Tibial artery (tissue), 4 donors: ENCODE measurements at places on chromosomes 6 and 20.

DNA sequence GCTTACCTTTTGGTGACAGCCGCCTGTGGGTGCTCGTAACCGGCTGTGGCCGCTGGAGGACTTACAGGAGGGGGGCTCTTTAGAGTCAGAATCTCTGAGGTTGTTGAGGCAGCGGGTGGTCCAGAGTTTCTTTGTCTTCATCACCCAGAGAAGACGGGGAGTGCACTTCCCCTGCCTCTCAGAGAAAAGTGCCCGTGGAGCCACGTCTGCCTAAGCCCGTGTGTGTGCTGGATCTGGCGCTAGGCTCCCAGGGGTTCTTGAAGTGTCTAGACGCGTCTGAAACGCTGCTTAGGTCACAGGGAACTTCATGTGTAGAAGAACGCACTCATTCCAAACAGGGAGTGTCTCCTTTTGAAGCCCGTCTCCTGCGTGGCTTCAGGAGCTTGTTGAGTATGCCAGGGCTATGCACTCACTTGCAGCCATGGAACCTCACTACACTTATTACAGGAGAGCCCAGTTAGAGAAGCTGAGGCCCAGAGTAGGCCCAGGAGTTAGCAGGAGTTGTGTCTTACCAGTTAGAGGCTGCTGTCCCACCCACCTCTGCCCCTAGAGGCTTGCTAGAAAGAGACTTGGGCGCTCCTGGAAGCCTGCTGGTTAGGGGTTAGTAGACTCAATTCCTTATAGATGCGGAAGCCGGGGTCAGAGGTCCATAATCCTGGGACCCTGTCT is 1.3 kb downstream of the LSM14B start:
- peaks cover 43% of the 10 kb centered on the region for H3K36me3 ChIP-seq
- H3K4me1 ChIP-seq, result peaks cover 39% of the 10 kb centered on the region
- no peaks in the 10 kb centered on the region for H3K27me3 ChIP-seq
- DNase-seq, result no peak
- H3K4me3 ChIP-seq, result peak overlapping the region; percentile 86

GRCh38 chr6:156593127-156593526 is 184.1 kb upstream of the ARID1B start:
- H3K4me1 ChIP-seq, result no peaks in the 10 kb centered on the region
- no peak for DNase-seq
- H3K36me3 ChIP-seq, result no peaks in the 10 kb centered on the region
- H3K27me3 ChIP-seq, result no peaks in the 10 kb centered on the region
- no peak overlapping the region for H3K27ac ChIP-seq
- H3K4me3 ChIP-seq, result no peak overlapping the region

DNA sequence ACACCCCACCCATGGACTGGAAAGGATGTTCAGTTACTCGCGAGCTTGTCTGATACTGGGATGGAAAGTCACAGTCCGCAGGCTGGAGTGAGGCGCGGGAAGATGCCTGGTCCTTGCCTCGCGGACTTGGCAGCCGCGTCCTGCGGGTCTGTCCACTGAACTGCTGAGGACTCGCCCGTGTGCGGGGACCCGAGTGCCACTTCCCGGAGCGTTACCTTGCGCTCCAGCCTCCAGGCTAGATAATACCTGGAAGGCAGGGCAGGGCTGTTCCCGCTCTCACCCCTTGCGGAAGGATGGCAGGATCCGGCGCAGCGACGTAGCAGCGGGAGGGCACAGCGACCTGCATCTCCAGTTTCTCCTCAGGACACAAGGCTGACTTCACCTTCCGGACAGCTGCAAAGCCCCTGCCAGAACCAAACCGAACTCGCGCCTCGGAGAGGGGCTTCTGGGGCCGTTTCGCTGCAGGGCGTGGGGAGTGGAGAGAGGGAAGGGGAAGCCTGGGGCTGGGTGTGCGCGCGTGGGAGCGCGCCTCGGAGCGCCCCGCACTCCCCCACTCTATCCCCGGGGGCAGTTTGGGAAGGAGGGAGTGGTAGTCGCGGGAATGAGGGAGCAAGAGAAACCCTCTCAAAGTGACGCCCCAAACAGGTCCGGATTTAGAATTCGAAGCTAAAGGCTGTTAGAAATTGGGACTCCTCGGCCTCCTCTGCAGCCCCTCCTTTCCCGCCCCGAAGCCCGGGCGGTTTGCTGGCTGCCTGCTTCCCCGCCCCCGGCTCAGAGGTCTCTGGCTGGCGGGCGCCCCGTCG is at the start of gene KCNQ5:
KCNQ5 (plus strand) TSS at position 774 of the 803 bp plus-strand sequence.
- peak within 1 kb of the TSS; percentile 75 for H3K27ac ChIP-seq
- H3K36me3 ChIP-seq, result no peaks in the 10 kb centered on the region
- no peak for DNase-seq
- H3K4me3 ChIP-seq, result peak within 1 kb of the TSS; percentile 63
- no peaks in the 10 kb centered on the region for H3K27me3 ChIP-seq

DNA sequence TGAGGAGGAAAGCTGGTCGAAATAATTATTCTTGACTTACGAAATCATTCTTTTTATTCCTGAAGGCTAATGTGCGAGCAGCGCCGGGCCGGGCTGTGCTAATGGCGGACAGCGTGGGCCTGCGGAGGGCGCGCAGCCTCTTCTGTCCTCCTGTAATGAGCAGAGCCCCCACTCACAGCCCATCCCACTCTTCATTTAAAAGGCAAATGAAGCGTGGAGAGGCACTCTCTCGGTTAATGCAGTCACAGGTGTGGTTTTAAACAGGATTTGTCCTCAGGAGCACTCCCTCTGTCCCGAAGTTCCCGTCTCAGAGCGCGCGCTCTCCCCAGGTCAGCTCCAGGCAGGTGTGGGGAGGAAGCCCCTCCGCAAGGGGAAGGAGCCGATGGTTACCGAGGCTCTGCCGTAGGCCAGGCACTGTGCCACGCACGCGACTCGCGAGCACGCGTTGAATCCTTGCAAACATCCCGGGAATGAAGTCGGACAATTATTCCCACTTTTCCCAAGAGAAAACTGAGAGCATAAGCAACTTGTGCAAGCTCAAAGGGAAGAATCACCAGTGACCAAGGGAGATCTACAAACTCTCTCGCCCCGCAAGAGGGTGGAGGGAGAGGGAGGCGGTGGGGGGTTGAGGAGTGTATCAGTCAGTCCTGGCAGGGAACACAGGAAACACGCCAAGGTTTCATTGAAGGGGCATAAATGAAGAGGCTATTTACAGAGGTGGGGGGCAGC is 35.5 kb upstream of the ZFAND3 start:
- H3K27ac ChIP-seq, result peak overlapping the region; percentile 5
- no peaks in the 10 kb centered on the region for H3K27me3 ChIP-seq

DNA sequence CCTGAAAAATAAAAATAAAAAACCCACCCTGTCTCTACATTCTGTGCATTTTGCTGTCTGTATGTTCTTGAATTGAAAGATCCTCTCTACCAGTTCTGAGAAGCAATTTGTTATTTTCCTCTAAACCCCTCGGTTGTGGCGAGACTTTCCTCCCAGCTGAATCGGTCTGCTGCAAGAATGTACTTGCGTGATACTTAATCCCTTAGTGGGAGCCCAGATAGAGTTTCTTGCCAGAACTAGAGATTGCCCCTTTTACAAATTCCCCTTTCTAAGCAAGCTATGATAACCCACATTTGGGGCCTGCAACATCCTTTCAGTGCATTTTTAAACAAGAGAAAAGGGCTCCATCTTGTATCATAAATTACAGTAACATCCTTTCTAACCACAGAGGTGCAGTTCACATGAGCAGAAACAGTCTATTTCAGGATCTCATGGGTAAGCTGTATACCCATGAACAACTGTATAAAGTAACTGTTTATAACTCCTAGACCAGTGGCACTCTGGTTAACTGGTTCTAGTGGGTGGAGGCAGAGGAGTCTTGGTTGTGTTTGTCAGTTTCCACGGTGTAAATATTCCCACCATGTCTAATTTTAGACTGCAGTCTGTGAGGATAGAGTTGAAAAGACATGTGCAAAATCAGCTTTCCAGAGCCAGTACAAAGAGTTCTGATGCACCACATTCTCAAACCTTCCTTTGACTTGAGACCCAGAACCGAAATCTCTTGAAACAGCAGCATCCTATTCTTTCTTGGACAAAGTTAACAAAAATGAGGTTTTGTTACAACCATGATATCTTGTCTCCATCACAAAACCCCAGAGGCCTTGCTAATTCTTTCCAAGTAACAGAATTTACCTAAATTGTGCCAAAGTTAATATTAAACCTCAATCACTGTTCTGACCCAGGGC is 113.1 kb upstream of the ZNF217 start:
- H3K4me3 ChIP-seq, result no peak overlapping the region
- no peaks in the 10 kb centered on the region for H3K27me3 ChIP-seq
- H3K4me1 ChIP-seq, result peaks cover 13% of the 10 kb centered on the region

GRCh38 chr20:38548356-38549083 is 32.5 kb upstream of the ADIG start:
- no peaks in the 10 kb centered on the region for H3K27me3 ChIP-seq
- peaks cover 92% of the 10 kb centered on the region for H3K36me3 ChIP-seq
- DNase-seq, result no peak
- H3K4me1 ChIP-seq, result no peaks in the 10 kb centered on the region
- H3K27ac ChIP-seq, result no peak overlapping the region

- H3K36me3 ChIP-seq, result peaks cover 13% of the 10 kb centered on the region
- H3K4me1 ChIP-seq, result peaks cover 34% of the 10 kb centered on the region
- peak; percentile 70 for DNase-seq
- no peaks in the 10 kb centered on the region for H3K27me3 ChIP-seq
Measured at GRCh38 chr6:39892490-39893129, 41.7 kb downstream of the MOCS1 start.

- no peaks in the 10 kb centered on the region for H3K27me3 ChIP-seq
- peaks cover 29% of the 10 kb centered on the region for H3K4me1 ChIP-seq
Measured at GRCh38 chr6:139762587-139763031, 388.2 kb upstream of the CITED2 start.

DNA sequence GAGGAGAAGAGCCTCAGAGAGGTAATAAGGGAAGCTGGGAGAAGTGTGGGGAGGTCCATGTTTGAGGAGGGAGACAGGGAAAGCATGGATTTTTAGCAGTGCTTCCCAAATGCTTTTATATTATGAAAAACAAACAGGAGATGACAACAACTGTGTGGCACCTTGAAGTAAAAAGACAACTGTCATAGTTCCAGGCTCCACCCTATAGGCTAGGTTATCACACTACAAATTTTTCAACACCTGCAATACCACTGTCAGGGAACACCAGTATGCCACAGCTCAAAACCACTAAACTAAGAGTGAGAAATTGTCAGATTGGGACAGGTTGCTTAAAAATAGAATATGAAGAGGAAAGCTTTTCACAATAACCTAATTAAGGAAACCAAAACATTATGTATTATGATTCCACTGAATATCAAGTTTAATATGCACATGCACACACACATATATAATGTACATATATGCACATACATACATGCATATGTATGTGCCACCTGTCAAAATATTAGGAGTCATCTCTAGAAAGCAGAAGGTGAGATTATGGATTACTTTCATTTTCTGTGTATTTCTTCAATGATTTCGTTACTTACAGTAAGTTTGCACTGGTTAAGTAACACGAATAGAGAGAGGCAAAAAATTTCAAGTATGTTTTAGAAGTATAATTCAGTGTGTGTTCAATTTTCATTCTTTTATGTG is 261.2 kb downstream of the PTPRK start:
- DNase-seq, result no peak
- no peak overlapping the region for H3K27ac ChIP-seq
- no peak overlapping the region for H3K4me3 ChIP-seq
- no peaks in the 10 kb centered on the region for H3K27me3 ChIP-seq
- H3K4me1 ChIP-seq, result no peaks in the 10 kb centered on the region
- H3K36me3 ChIP-seq, result no peaks in the 10 kb centered on the region

- H3K27me3 ChIP-seq, result no peaks in the 10 kb centered on the region
- no peak for DNase-seq
- no peak overlapping the region for H3K4me3 ChIP-seq
- H3K27ac ChIP-seq, result no peak overlapping the region
Measured at GRCh38 chr6:157798851-157799250, 24.2 kb upstream of the SNX9 start.

GRCh38 chr20:18919996-18920395 is 106.4 kb downstream of the SCP2D1 start:
- no peaks in the 10 kb centered on the region for H3K36me3 ChIP-seq
- H3K27me3 ChIP-seq, result no peaks in the 10 kb centered on the region
- H3K4me1 ChIP-seq, result no peaks in the 10 kb centered on the region
- no peak for DNase-seq
- H3K4me3 ChIP-seq, result no peak overlapping the region
- H3K27ac ChIP-seq, result no peak overlapping the region

DNA sequence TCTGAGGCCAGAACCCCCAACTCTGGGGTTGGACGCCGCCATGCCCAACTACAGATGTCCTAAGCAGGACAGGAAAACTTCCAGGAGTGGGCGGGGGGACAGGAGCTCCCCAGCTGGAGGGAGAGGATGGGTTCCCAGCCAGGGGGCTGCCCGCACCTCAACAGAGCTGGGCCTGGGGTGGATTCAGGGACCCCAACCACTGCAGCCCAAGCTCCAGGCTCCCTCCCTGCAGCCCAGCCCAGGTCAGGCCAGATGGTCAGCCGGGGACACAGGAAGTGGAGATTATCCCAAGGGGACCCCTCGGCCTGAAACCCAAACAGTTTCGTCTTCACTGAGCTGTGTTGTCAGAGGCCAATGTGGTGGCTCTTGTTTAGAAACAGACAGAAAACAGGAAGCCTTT is 9.4 kb downstream of the LAMA5 start:
- peak overlapping the region; percentile 96 for H3K27ac ChIP-seq
- H3K36me3 ChIP-seq, result no peaks in the 10 kb centered on the region
- DNase-seq, result no peak
- H3K4me1 ChIP-seq, result peaks cover 98% of the 10 kb centered on the region
- H3K4me3 ChIP-seq, result peak overlapping the region; percentile 49
- no peaks in the 10 kb centered on the region for H3K27me3 ChIP-seq

DNA sequence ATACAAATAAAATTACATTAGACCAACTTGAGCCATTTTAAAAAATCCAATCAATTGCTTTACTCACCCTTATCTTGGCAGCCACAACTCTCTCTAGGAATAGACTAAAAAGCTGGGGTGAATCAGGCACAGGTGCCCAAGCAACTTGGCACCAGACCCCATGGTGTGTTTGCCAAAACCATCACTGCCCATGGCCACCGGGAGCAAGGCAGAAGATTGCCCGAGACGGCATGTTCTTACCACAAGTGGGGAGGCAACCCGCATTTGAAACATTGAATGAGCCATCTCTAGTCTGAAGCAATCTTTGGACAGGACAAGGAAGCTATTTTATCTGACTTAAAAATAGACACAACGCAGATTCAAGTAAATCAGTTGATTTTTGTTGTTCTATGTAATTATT is 69.0 kb downstream of the SMLR1 start:
- H3K36me3 ChIP-seq, result peaks cover 36% of the 10 kb centered on the region
- DNase-seq, result no peak
- no peak overlapping the region for H3K4me3 ChIP-seq
- no peak overlapping the region for H3K27ac ChIP-seq
- H3K4me1 ChIP-seq, result peaks cover 2% of the 10 kb centered on the region
- no peaks in the 10 kb centered on the region for H3K27me3 ChIP-seq
